SK-N-MC (cell line): ENCODE measurements at places on chromosomes 16 and 17.

DNA sequence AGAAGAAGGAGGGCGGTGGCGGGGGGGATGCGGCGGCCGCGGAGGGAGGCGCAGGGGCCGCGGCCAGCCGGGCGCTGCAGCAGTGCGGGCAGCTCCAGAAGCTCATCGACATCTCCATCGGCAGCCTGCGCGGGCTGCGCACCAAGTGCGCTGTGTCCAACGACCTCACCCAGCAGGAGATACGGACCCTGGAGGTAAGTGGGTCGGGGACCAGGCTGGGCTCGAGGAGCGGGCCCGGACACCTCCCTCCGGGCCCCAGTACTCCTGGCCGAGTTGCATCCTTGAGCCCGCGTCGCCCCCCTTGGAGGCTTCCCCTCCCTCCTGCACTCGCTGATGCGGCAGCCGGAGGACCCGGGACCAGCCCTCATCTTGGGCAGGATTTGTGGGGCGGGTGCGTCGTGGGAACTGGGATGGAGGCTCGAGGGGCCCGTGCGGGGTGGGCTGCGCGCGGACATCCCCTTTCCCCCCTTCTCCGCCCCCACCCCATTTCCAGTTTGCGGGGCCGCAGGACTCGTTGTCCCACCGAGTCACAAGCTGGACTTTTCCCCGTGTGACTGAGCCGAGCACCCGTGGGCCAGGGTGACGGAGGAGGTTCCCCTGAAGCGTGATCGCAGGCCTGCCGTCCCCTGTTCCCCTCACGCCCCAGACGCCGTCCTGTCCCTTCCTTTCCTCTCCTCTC, 572 bp downstream of the KSR1 start:
- no peak for DNase-seq

DNA sequence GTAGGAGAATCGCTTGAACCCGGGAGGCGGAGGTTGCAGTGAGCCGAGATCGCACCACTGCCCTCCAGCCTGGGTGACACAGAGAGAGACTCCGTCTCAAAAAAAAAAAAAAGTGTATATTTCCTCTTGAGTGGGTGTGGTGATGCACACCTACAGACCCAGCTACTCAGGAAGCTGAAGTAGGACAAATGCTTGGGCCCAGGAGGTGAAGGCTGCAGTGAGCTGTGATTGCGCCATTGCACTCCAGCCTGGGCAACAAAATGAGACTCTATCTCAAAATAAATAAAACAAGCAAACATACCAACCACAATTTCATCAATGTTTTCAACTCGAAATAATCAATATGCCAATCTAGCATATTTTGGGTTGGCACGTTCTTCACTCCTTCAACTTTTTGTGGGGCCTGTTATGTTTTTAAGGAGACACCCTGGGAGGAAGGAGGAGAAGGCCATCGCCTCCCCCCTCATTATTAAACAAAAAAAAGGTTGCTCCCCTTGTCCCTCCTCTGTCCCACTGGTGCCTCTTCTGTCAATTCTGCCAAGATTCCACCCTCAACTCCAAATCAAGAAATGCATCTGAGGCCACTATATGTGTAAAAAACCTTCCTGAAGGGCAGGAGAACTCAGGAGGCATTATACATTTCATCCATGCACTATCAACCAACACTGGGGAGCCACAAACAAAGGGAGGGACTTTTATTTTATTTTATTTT, 52.4 kb upstream of the ATF7IP2 start:
- DNase-seq = no peak

- DNase-seq = no peak
Measured at GRCh38 chr17:74840989-74841666, 18.6 kb downstream of the GRIN2C start.

- DNase-seq = no peak
Measured at GRCh38 chr17:27384261-27384701, 72.0 kb upstream of the KSR1 start.

DNA sequence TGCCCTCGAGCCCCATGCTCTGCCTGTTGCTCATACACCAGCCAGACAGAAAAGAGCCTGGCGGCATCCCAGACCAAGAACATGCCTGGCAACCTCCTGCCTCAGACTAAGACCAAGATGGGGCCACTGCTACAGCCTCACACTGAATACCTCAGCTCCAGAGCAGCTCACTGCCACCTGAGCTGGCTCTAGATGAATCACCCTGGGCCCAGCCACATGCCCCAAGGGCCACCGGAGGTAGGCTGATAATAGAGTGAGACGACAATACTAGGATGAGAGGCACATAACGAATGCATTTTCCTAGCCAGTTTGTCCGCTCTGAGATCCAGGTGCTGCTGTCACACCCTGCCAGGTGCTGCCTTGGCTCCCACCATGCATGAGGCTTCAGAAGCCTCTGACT, 13.0 kb downstream of the PIP4K2B start:
- no peak for DNase-seq

- DNase-seq = no peak
Measured at GRCh38 chr16:50245417-50246298, 20.7 kb upstream of the ADCY7 start.

- no peak for DNase-seq
Measured at GRCh38 chr16:47129755-47130435, 13.8 kb downstream of the NETO2 start.

GRCh38 chr17:82089723-82090548, 8.1 kb downstream of the FASN start:
- DNase-seq = no peak

GRCh38 chr17:75552425-75553294, 27.2 kb downstream of the LLGL2 start:
- no peak for DNase-seq
